ENCODE measurements at places on chromosomes 7 and 10.

DNA sequence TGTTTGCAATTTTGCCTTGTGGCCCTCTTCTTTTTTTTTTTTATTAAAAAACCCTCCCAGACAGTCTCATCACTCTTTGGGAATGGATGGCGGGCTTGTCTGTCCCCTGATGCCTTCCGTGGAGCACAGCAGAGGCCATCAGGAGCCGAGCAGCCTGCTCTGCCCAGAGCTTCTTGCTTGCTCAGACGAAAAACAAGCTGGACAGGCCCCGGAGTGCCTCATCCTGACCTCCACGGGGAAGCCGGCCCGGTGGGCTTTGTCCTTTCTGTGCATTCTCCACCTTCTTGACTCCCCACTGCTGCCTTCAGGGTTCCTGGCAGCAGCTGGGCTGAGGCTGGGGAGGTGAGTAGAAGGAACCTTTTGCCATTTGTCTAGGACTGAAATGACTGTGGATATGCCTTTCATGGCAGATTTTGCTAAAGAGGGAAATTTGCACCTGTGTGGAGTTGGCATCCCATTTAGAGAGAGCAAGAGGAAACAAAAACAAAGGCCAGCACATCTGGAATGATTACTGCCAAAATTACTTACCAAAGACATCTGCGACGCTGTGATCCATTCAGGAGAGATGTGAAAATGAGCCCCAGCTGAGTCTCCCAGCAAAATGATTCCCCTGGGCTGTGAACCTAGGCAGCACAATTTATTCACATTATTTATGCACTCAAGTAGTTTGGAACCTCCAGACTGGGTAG, 108.3 kb downstream of the AOAH start:
- DNase-seq: no peak

DNA sequence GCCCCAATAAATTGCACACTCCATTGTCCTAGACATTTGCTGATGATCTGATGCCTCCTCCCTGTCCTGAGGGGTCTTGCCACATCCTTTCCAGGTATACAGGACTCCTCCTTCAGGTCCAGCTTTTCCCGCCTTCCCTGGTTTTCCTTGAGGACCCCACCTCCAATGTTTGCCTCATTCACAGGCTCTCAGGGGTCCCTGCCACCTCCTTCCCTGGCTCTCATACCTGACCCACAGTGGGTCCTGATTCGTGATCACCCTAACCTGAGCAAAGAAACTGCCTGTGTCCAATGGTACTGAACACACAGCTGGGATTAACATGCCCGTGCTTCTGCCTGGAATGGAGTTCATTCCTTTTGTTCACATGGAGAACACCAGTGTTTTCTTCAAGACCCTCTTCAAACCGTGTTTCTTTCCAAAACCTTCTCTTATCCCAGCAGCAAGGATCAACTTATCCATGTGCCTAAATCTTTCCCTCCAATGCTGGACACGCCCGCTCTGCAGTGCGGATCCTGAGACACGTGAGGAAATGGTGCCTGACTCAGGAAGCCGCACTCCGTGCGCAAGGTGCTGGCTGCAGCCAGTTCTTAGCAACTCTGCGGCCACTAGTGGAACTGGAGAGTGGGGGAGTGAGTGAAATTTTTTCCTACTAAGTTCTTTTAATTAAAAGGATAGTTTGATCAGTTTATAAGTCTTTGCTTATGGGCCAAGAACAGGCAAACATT, 354.6 kb upstream of the SHH start:
- no peak for DNase-seq

GRCh38 chr7:42097752-42098151, 139.3 kb downstream of the GLI3 start:
- DNase-seq: peak; percentile 96

- DNase-seq: no peak
Observed at GRCh38 chr10:74518061-74518460, 308.3 kb upstream of the KAT6B start.

DNA sequence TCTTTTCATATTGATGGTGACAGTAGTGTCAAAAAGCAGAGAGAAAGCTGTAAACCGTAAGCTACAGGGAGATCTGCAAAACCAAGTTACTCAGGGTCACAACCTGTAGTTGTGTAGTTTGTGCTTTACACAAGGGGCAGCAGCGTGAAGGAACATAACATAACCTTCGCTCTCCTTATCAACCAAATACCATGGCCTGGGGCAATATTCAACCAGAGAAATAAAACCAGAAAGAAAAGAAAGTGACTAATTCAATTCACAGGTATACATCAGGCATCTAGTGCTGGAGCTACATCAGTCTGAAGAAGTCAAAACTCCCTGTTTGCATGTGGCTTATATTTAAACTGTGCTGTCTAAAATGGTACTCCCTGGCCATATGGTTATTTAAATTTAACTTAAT, 224.3 kb downstream of the TWIST1 start:
- DNase-seq: no peak

- no peak for DNase-seq
Observed at GRCh38 chr7:82539969-82540368, 96.4 kb upstream of the CACNA2D1 start.

DNA sequence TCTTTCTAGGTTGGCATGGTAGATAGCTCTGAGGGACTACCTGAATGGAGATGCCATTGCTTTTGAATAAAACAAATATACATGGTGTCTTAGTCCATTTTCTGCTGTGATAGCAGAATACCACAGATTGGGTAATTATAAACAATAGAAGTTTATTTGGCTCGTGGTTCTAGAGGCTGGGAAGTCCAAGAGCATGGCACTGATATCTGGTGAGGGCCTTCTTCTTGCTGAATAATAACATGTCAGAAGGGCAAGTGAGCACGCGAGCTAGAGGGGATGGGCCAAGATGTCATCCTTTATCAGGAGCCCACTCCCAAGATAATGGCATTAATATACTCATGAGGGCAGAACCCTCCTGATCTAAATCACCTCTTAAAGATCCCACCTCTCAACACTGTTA, 21.9 kb downstream of the SGPL1 start:
- DNase-seq: no peak

DNA sequence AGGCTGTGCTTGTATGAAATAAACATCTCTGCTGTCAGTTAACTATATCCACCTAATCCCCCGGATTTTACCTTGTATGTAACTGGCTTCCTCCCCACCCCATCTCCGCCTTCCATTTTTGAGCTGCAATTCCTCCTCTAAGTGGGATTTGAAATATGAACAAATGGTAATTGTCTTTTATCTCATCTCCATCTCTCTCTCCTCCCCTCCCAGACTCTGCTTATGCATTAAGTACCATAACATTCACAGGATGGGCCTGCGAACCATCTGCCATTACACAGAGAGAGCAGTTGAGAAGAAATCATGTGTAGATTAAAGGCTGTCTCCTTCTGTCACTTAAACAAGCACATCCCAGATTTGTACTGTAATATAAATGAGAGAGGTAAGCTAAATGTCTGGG, 1169.9 kb downstream of the TYW1 start:
- DNase-seq: no peak

- DNase-seq: no peak
Observed at GRCh38 chr7:152979376-152979775, 219.8 kb downstream of the ACTR3B start.

- no peak for DNase-seq
Observed at GRCh38 chr10:19048489-19048888, at the start of gene MALRD1. TSS of gene MALRD1 (plus strand) at chr10:19048801. CDS start at chr10:19048939, 138 bp downstream.

- peak; percentile 70 for DNase-seq
Observed at GRCh38 chr7:19397911-19398310, 252.7 kb upstream of the FERD3L start.

DNA sequence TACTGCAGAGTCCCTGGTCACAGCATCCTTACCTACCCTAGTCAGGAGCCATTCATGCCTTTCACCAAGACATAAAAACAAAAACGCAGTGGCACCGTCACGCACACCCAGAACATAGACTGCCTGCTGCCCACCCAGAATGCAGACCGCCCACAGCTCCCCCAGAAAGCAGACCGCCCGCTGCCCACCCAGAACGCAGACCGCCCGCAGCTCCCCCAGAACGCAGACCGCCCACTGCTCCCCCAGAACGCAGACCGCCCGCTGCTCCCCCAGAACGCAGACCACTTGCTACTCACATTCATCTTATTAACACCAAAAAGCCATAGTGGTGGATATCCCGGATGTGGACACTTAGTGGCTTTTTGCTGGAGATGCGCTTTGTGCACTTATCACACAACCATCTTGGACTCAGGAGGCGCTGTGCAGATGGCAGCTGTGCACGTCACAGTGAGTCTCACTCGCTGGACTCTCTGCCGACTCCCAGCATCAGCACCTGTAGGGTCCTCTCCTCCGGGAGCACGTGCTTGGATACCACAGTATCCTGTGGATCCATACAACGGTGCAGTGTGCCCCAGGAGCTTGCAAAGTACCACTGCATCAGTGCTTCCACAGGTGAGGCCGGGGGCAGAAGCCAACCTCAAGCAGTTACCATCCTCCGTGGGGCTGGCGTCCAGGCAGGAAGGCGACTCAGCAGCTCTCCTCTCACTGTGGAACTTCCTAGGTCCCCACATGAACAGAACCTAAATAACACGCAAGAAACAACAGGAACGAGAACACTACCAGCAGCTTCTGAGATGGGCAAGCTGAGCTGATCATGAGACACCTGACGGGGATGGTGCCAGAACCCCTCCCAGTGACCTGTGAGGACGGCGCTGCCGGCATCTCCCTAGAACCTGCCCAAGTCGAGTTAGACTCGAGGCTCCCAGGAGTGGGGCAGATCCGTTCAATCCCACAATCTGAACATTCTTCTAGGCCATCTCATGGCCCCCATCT, 161.0 kb downstream of the DIP2C start:
- DNase-seq: no peak

- no peak for DNase-seq
Observed at GRCh38 chr10:44930904-44931620, 19.9 kb downstream of the TMEM72 start.

DNA sequence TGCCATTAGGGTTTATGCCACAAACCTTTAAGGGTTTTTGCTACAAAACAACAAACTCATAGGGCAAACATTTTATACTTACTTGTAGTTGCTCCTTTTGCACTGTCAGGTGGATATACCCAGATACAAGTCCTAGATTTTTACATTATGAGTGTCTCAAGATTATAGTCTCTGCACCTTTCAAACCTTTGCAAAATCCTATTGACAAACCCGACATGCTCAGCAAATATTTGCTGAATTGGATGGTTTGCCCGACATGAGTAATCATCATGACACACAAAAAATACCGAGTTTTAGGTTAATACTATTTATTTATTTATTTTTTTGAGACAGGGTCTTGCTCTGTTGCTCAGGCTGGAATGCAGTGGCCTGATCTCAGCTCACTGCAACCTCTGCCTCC, 117.3 kb downstream of the SLC25A13 start:
- no peak for DNase-seq

DNA sequence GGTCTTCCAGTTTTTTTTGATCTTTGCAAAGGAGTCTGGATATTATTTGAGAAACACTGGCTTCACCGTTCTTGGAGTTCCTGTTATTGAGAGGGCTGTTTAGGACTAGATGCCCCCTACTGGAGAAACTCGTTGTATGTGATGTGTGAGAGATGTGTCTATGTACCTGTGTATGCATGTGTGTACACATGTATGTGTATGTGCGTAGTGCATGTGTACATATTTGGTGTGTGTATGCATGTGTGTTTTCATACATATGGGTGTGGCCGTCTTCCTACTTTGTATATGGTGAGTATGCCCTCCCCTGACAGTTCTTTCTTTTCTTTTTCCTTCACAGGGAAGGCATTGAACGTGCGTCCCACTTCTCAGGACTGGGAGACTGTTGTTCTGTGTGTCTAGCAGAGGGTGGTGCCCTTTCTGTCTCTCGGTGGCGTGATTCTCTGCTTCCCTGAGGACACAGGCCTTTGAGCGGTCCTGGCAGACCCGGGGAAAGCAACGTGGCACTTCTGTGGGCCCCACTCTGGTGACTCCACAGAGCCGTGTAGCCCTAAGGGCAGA, 3.0 kb upstream of the CALHM3 start:
- DNase-seq: peak; percentile 88

- DNase-seq: peak; percentile 93
Observed at GRCh38 chr10:43128958-43129706, 9.1 kb upstream of the CSGALNACT2 start.

DNA sequence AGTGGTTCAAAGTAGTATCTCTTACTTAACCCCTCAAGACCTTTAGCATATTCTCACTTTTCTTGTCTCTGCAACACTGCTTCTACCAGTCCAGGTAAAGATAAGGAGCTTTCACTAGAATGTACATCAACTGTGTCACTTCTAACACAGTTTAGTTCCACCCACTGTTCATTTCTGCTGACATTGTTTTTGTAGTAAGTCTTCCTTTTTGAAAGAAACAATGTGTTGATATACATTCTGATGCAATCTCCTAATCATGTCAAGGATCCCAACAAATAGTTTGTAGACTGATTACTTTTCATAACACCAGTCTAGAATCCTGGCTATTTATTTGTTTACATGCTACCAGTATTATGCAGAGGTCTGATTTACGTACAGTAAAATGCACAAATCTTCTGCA, 47.5 kb downstream of the CCSER2 start:
- no peak for DNase-seq

DNA sequence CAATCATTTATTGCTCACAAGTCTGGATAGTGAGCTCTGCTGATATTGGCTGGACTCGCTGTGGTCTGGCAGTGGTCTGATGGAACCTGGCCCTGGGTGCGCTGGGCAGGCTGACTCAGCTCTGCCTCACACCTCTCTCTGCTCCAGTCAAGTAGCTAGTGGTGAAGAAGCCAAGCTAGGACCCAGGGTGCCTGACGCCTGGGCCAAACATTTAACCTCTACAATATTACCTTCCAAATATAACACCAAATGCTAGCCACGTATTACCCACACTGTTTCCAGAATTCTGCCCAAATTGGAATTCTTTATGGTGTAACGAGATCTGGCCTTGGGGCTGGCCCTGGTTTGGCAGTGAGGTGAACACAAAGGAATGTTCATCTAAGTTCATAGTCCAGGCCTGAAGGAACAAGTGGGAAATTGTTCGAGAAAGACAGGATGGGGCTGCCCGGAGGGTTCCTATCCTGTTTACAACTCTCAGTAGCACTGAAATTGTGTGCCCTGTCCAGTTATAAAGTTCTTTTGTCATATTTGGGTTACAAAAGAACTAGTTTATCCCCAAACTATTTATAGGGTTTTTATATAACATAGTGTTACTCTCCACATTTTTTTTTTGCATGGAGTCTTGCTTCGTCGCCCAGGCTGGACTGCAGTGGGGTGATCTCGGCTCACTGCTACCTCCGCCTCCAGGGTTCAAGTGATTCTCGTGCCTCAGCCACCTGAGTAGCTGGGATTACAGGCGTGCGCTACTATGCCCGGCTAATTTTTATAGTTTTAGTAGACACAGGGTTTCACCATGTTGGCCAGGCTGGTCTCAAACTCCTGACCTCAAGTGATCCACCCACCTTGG, 16.3 kb downstream of the OR2AE1 start:
- DNase-seq: peak; percentile 45

- no peak for DNase-seq
Observed at GRCh38 chr10:60008816-60009215, 102.5 kb upstream of the CCDC6 start.

- no peak for DNase-seq
Observed at GRCh38 chr10:49751636-49752510, 10.2 kb downstream of the OGDHL start.

- DNase-seq: peak; percentile 65
Observed at GRCh38 chr7:19754521-19755116, 18.8 kb downstream of the TMEM196 start.

GRCh38 chr10:28130267-28130666, 131.4 kb upstream of the ODAD2 start:
- DNase-seq: peak; percentile 35
